ENCODE measurements at places on chromosomes 6 and 20. TPM values are rescaled to one million over a fixed set of nuclear protein-coding genes. Genes with fewer than 3 reads are reported as not detected.

DNA sequence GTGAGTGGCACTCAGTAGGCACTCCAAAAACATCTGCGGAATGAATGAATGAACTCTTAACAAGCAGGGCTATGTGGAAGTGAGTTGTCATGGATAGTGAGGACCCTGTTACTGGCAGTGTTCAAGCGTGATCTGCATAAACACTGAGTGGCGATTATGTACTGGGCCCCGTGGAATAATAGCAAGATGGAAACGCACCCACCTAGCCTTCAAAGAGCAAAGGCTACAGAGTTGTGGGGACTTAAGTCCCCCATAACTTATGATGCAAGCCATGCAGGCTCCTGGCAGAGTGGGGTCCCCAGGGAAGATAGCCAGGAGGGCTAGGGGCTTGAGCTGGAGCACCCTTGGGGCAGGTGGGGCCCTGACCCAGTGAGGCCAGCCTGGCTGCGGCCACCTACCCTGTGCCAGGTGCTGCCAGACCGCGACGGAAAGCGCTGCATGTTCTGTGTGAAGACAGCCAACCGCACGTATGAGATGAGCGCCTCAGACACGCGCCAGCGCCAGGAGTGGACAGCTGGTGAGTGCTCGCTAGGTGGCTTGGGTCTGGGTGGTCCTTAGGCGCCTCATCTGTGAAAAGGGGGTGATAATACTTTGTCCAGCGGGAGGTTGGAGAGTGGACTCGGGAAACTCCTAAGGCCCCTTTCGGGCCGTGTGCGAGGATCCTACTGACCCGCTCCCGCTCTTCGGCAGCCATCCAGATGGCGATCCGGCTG is 20.0 kb downstream of the DEF6 start:
- no peaks in the 10 kb centered on the region for H3K27me3 ChIP-seq
- H3K36me3 ChIP-seq, result 0 out of 2 replicates have a peak, but pooled peaks cover 5% of the 10 kb centered on the region
- peak overlapping the region; percentile 70 for H3K4me3 ChIP-seq
- peaks cover 9% of the 10 kb centered on the region for H3K4me1 ChIP-seq

TTBK1 gene
- total RNA-seq, result not detected

CST3 gene
- total RNA-seq, result 331 TPM

RPS18 gene
- total RNA-seq, result 2,873 TPM

GRCh38 chr6:90192857-90193256 is 103.8 kb downstream of the BACH2 start:
- no peaks in the 10 kb centered on the region for H3K27me3 ChIP-seq
- no peaks in the 10 kb centered on the region for H3K36me3 ChIP-seq

Measured in PC-3 (cell line).